ENCODE measurements at places on chromosomes 1 and 21. TPM values are rescaled to one million over a fixed set of nuclear protein-coding genes. Genes with fewer than 3 reads are reported as not detected.

The S100A1 gene
- 2,012 TPM for total RNA-seq

The ACKR1 gene
- total RNA-seq = 10.9 TPM

The LAMC2 gene
- total RNA-seq = 1.2 TPM

The KRTAP27-1 gene
- not detected for total RNA-seq

The GSTM5 gene
- 2.4 TPM for total RNA-seq

The TRIM46 gene
- 0.11 TPM for total RNA-seq

GRCh38 chr1:49356594-49356993 is 579.9 kb upstream of the BEND5 start:
- DNase-seq = no peak

DNA sequence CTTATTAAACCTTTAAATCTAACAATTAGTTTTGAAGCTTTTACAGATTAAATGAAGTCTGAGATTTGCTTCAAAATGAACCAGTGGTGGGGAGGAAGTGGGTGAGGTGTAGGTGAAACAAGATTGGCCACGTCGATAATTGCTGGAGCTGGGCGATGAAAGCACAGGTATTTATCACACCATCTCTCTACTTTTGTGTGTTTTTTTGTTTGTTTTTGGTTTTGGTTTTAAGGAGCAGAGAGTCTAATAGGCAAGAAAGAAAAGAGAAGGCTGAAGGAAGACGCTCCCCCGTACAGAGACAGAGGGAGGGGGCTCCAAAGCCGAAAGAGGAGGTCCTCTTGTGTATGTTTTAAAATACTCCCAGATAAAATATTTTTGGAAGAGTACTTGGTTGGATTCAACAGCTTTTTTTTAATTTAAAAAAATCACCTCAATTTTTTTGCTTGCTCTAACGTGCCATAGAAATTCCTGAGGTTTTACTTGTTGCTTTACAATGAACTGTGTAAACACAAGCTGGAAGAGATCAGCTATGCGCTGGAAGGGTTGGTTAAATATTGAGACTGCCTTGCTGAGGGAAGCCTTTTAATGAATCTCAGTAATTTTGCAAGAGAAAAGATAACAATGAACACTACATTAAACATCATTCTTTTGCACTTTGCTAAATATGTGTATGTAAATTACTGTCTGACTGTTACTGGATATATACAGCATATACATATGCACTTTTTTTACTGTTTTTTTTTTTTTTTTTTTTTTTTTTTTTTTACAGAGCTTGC is 6.7 kb upstream of the LGALS8 start:
- DNase-seq = no peak

GRCh38 chr21:36156815-36157670 is at the start of gene DOP1B:
DOP1B (plus strand) TSS chr21:36156824; CDS start chr21:36164734, 7,910 bp downstream.
- DNase-seq = peak; percentile 21

DNA sequence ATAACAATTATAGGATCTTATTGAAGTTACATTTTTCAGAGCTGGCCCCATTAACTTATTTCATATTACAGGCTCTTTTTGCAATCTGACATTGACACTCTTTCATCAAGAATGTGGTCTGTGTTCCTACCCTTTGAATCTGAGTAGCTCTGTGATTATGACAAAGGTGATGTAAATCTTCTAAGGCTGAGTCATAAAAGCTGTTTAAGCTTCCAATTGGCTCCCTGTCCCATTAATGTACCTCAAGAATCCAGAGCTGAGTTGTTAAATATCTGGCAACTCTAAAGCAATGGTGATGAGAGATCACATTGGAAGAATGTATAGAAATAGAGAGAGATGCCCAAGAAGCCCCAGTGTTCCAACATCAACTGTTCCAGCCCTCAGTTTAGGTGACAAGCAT is 178.5 kb upstream of the DEPDC1 start:
- DNase-seq = no peak

DNA sequence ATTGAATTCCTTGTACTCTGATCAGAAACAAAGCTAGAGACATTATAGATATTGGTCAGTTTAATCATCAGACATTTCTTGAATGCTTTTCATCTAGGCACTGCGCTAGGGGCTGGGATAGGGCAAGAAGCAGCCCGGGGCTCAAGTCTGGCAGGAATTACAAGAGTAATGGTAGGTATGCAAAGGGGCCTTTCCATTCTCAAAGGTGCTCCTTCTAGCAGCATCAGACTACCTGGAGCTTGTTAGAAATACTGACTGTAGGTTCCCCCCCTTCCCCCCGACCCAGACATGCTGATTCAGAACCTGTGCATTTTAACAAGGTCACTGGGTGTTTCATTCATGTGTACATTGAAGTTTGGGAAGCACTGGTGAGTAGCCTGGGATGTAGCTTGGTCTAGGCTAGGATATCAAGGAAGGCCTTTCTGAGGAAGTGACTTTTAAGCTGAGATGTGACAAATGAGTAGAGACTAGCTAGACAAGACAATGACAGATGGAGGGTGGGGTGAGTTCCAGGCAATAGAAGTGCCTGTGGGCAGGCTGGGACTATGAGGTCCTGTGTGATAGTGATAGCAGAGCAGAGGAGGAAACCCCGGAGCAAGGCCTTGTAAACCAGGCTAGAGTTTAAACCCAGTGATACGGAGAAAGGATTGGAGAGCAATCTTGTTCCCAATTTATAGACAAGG is 26.3 kb downstream of the NFASC start:
- no peak for DNase-seq

DNA sequence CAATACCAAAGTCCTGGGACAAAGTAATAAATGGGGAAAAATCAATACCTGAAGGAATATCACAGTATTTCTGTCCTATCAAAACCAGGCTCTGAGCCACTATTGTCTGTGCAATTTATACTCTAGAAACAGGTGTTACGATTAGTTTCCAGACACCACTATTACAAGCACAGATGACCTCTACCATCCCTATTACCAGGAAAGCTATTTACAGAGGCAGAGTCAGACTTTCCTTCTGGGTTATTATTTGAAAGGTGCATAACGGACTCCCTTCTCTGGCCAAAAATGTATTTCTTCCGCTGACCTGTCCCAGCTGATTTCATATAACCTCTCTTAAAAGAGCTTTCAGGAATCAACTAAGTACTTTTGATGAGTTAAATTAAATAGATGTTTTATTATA is 154.6 kb upstream of the LRRC7 start:
- DNase-seq = no peak

DNA sequence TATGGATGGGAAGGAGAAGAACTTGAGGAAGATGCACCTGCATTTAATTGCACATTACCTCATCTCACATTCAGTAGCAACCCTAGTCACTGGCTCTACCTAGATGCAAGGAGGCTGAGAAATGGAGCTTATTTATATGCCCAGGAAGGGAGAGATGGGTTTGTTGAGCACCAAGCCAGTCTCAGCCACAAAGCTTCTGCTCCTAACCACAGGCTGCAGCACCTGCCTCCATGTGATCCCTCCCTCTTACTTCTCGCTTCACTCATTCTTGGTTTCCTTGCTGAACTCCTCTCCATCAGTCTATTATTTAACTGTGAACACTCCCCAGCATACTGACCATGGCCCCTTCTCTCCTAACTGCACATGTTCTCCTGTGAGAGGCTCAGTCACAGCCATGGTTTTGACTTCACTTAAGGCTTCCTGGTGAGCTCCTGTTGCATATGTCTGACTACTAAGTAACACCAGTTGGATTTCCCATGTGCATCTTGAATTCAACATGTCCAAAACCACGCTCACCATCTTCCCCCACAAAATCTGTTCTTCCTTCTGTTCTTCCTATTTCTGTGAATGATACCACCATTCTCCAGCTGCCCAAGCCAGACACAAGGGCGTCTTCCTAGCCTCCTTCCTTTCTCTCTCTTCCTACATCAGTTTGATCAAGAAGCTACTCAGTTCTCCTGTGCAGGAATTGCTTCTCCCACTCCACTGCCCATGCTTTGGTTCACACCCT is 139.8 kb downstream of the AK5 start:
- DNase-seq = no peak

DNA sequence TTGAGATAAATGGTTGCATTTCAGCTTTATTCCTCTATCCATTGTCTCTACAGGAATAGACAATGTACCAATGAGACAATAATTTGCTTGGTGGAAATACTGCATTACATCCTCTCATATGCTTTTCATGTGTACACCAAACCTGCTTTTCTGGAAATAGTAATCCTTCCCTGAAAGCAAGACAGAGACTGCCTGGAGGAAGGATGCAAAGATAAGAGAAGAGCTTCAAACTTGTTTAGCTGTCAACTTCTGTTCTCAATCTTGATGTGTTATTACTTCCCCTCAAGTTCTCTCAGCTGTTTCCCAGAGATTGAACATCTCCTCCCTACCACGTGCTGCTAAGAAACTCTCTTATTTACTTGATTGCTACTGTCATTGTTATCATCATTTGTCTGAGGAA is 1125.4 kb upstream of the TMPRSS15 start:
- no peak for DNase-seq

DNA sequence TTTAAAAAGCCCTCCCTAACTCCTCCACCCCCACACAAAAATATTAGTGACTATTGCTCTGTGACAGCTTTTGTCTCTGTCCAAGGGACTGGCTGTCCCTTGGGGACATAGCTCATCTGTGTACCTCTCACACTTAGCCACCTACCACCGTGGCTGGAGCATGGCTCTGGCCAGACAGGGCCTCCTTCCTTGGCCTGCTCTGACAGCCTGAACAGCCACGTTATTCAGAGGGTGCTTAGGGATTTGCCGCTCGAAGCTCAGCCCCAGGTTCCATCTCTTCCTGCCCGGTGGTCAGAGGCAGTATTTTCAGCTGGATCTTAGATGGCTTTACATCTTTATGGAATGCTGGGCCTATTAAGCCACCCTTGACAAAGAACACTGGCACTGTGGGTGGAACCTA is 6.1 kb upstream of the CELSR2 start:
- DNase-seq = no peak

DNA sequence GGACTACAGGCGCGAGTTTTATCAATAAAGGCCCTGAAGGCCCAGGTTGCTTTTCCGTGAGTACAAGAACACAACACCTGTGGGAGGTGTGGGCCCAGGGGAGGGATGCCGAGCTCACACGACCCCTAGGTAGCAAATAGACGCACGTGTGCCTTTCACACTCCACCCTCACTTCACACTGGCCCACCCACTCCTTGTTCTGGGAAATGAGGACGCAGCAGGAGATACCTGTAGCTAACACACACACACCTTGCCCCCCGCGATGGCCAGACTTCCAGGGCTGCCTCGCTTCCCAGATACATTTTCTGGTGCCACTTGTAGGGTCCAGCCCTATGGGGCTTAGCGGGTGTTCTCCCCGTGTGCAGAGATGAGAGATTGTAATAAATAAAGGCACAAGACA is 4.3 kb upstream of the CCDC27 start:
- DNase-seq = no peak

DNA sequence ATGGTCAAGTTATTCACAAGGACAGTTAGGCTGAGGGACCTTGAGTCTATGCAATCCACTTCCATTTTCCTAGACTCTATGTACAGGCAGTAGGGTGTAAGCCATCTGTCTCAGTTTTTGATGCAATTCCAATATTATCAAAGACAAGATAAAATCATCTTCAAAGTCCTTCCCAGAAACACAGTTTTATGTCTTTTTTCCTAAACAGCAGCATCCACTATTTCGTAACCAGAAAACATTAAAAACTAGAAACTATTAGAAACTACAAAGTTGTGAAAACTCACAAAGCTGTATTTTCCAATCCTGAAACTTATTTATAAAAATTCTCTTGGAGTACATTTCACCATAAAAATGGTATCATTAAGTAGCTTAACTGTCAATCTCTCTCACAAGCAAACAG is 93.8 kb downstream of the EPS15 start:
- DNase-seq = no peak

GRCh38 chr21:45424854-45425795 is 20.2 kb downstream of the COL18A1 start:
- no peak for DNase-seq

- DNase-seq = peak; percentile 20
Observed at GRCh38 chr1:19220991-19221390, 10.9 kb upstream of the UBR4 start.

DNA sequence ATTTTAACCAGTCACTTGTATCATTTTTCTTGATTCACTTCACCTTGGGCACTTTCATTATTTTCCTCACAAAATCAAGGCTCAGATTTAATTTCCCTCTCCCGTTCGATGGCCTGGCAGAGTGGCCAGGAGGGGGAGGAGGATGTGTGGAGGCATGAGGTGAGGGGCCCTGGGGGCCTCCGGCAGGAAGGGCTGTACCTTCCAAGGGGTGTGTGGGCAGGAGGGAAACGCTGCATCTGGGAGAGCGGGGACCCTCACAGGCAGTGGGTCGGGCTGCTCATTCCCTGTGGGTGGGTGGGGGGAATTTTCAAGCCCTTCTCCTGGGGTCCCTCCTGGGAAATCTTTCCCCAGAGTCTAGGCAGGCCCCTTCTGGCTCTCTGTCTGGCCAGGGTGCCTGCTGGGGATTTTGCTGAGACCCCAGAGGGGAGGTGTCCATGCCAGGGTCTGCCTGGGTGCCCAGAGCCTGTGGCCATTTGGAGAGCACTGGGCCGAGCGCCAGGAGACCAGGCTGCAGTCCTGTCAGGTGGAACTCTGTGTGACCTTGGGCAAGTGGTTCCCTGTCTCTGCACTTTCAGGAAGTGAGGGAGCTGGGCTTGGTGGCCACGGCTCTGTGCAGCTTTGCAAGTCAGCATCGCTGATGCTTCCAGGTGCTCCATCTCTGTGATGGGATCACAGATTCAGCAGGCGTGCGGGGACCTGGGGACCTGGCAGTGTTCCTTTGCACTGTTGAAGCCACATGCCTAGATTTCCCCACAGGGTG is 81.9 kb upstream of the C1orf174 start:
- DNase-seq = no peak

- DNase-seq = no peak
Observed at GRCh38 chr1:222087221-222087920, 345.5 kb upstream of the DUSP10 start.

DNA sequence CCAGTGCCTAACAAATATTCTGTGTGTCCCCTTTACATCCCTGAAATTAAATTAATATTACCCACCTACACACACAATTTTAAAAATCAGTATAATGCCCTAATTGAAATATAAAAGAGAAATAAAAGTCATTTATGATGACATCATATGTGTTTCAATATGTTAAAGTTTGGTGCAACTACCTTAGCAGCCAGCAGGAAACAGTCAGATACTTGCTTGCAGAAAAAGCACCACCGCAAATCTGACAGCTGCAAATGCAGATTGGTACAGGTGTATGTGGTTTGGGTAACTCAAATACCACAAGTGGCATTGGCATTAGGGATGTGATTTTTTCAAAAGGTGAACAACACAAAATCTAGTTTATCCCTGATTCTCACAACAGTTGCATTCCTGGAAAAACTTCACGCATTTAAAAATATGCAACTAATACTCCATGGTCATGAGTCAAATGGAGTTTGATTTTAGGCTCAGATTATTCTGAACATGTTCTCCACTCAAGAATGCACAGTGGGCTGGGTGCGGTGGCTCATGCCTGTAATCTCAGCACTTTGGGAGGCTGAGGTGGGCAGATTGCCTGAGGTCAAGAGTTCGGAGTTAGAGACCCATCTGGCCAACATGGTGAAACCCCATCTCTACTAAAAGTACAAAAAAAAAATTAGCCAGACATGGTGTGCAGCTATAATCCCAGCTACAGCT is 106.3 kb downstream of the EDEM3 start:
- no peak for DNase-seq

DNA sequence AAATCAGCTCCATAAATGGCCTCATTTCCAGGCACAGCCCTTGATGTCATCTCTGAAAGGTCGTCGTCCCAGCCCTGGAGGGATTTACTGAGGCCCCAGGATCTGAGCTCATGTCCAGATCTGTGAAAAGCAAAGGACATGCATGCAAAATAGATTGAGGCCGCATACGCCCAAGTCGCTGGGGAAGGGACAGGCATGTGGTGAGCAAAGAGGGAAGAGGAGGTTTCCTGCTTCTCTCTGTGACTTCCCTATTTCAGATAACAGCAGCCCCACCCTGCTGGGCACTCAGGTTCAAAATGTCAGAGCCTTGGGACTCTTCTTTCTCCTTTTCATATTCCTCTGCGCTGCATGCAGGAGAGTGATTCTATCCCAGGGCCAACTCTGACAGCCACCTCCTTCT is 197.2 kb downstream of the ADSS2 start:
- peak; percentile 38 for DNase-seq

Data from left ventricle myocardium inferior (tissue), 1 donor.